ENCODE measurements at places on chromosomes 4 and X.

DNA sequence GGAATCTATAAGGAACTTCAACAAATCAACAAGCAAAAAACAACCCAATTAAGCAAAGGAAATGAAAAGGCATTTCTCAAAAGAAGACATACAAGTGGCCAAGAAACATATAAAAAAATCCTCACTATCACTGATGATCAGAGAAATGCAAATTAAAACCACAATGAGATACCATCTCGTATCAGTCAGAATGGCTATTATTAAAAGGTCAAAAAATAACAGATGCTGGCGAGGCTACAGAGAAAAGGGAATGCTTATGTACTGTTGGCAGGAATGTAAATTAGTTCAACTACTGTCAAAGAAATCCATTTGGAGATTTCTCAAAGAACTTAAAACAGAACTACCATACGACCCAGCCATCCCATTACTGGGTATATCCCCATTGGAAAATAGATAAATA, 292.4 kb upstream of the FAT1 start:
- DNase-seq = no peak

DNA sequence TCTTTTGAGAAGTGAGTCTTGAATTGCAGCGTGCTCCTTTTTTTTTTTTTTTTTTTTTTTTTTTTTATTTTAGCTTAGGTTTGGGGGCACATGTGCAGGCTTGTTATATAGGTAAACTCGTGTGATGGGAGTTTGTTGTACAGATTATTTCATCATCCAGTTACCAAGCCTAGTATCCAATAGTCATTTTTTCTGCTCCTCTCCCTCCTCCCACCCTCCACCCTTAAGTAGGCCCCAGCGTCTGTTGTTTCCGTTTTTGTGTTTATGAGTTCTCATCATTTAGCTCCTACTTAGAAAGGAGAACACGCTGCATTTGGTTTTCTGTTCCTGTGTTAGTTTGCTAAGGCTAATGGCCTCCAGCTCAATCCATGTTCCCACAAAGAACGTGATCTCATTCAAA, 81.3 kb upstream of the TSPAN5 start:
- no peak for DNase-seq

DNA sequence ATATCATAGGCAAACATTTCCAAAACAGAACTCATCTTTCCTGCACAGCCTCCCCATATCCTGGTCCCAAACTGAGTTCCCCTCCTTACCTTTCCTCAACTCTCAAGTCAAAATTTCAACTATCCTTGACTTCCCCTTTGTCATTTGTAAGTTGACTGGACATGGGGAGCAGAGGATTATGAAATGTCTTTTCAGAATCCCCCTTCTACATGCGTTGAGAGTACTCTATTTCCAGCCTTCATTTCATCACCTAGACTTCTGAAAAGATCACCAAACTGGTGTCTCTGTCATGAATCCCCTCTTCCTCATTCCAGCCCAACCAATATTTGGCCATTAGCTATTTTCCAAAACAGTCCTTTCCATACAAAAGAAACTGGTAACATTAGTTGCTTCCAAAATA, 95.2 kb downstream of the SYNPO2 start:
- DNase-seq = no peak

- no peak for DNase-seq
Measured at GRCh38 chrX:130887376-130887775, 15.6 kb downstream of the ENOX2 start.

- no peak for DNase-seq
Measured at GRCh38 chr4:61193863-61194262, 6.3 kb upstream of the ADGRL3 start.

- no peak for DNase-seq
Measured at GRCh38 chr4:117093571-117093970, 8.2 kb upstream of the TRAM1L1 start.

GRCh38 chr4:139833151-139833910, 167.7 kb downstream of the MGST2 start:
- DNase-seq = no peak

- no peak for DNase-seq
Measured at GRCh38 chrX:123773258-123773988, 40.6 kb upstream of the THOC2 start.

- DNase-seq = no peak
Measured at GRCh38 chr4:122150931-122151330, 1.2 kb upstream of the BLTP1 start.

DNA sequence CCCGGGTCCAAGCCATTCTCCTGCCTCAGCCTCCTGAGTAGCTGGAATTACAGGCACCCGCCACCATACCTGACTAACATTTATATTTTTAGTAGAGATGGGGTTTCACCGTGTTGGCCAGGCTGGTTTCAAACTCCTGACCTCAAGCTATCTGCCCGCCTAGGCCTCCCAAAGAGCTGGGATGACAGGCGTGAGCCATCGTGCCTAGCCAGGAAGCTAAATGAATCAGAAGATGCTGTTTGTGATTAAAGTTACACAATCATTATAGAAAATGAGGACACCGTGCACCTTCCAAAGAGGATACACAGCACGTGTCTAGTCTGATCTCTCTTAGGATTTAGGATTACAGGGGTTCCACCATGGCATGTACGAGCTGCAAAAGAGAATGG, 99.6 kb downstream of the DHRSX start:
- DNase-seq = no peak

DNA sequence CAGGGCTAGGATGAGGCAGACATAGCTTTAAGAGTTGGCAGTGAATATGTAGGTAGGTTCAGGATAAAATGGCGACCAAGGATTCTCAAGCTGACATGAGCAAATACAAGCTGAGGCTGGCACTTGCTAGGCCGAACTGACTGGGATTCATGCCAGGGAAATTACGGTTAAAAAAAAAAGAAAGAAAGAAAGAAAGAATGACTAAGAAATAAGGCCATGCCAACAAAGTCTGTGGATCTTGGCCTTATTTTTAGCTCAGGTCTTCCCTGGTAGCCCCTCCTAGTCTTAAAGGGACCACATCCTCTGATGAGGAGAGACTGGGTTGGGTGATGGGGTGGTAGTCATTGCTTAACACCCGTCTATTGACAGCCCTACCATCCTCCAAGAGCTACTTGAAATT, 64.4 kb upstream of the KLHL13 start:
- DNase-seq = no peak

GRCh38 chr4:23166407-23166806, 473.7 kb downstream of the GBA3 start:
- DNase-seq = no peak

DNA sequence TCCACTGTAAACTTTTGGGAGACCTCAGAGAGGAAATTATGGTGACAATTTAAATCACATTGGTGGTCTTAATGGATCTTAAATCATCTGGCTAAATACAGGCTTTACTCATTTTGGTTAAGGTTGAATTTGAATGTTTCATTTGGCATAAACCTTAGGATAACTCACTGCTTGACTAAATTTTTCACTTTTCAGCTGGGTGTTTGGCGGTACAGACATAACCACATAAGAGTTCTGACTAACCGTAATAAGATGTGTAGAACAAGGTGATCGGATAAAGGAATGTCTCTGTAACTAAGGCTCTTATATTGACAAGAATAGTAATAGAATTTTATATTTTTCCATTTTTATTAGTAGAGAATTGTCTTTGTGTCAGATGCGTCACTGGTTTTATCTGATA, 281.0 kb downstream of the BMPR1B start:
- no peak for DNase-seq

- no peak for DNase-seq
Measured at GRCh38 chrX:79412166-79412565, 45.0 kb upstream of the ITM2A start.

DNA sequence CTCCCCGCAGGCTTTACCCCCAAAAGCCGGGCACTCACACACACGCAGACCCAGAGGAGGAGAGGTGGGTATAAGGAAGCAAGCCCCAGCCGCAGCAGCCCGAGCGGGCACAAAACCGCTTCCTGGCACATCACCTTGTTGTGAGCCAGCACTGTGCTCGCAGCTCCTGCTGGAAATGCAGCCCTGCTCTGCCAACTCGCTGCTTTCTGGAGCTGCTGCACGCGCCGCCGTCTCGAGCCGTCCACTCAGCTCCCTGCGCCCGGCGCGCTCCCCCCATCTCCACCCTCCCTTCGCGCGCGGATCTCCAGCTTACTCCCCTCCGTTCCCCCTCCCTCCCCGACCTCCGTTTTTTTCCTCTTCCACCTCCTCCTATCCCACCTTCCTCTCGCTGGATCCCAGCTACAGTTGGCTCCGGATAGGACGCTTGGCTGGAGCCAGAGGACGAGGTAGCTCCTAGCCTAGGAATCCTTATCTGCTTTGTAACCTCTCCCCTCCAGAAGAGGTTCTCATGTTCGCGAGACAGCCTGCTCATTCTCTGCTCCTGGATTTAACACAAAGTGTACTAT, at the start of gene SPOCK3:
Gene SPOCK3 (minus strand): TSS at position 179 of the 566 bp plus-strand sequence.
- peak; percentile 74 for DNase-seq

- no peak for DNase-seq
Measured at GRCh38 chr4:148330161-148330560, 112.1 kb downstream of the NR3C2 start.

GRCh38 chrX:7233580-7234406, 85.8 kb upstream of the PUDP start:
- no peak for DNase-seq

GRCh38 chr4:109447278-109447677, 13.7 kb downstream of the SEC24B start:
- no peak for DNase-seq

DNA sequence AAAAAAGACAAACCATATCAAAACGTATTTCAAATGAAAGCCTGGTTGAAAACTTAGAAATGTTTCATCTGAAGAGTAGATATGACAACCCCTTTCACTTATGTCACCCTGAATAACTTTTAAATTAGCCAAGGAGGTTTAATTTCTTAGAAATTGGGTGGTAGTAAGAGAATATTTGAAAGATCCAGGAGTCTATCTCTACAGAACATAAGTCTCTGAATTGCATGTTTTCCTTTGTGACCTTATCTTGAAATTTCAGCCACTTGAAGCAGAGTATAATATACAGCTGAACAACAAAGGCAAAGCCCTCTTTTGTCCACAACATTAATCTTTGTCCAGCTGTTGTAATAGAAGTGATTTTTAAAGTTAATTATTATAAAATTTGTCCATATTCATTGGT, 49.5 kb downstream of the TMEM154 start:
- no peak for DNase-seq

All from right forelimb (tissue), 1 donor.